CD4-positive, CD25-positive, alpha-beta regulatory T cell (primary cell): ENCODE measurements at places on chromosomes 3 and 15. TPM values are rescaled to one million over a fixed set of nuclear protein-coding genes. Genes with fewer than 3 reads are reported as not detected.

The SLC2A2 gene
- total RNA-seq = not detected

The NCBP2 gene
- 46.0 TPM for total RNA-seq

The SEMA6D gene
- total RNA-seq = not detected

The RETNLB gene
- not detected for total RNA-seq

The TIMMDC1 gene
- total RNA-seq = 42.1 TPM

The LRRC15 gene
- total RNA-seq = not detected

DNA sequence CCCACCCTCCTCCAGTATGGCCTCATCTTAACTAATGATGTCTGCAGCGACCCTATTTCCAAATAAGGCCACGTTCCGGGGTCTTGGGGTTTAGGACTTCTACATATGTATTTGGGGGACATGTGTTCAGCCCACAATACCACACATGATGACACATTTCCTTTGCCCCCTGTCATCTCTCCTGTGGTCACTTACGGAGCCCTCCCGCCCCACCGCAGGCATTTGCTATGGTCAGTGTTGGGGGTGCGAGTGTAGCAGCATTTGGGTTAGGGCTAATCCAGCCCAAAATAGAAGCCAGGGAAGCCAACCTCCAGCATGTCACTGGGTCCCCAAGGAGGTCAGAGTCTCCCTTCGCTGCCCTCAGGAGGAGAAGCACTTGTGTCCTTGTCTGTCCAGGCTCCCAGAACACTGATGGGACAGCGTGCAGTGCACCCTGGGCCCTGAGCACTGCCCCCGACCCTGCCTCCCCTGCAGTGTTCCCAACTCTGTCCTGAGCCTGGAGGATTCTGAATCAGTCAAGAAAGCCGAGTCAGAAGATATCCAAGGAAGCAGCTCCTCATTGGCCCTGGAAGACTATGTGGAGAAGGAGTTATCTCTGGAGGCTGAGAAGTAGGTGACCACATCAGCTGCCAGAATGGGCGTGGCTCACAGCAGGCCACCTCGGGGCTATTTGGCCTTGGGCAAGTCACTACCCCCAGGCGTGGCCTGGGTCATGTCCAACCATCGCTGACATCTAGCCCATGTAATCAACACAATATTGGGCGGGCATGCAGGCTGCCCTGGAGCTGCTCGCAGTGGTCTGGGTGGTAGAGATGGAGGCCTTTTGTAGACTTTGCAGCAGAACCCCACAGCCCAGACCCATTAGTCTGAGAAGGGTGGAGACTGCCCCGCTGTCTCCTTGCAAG lies 46.9 kb upstream of the FGD5 start:
- H3K27me3 ChIP-seq = no peaks in the 10 kb centered on the region
- no peak overlapping the region for H3K27ac ChIP-seq
- H3K36me3 ChIP-seq = no peaks in the 10 kb centered on the region
- no peak for DNase-seq
- H3K4me1 ChIP-seq = no peaks in the 10 kb centered on the region

GRCh38 chr3:12578742-12579141 lies 21.9 kb downstream of the MKRN2 start:
- no peaks in the 10 kb centered on the region for H3K4me1 ChIP-seq
- no peak overlapping the region for H3K27ac ChIP-seq
- DNase-seq = peak; percentile 11

- H3K4me1 ChIP-seq = no peaks in the 10 kb centered on the region
- peaks cover 5% of the 10 kb centered on the region for H3K27me3 ChIP-seq
- H3K27ac ChIP-seq = no peak overlapping the region
- H3K36me3 ChIP-seq = no peaks in the 10 kb centered on the region
Observed at GRCh38 chr3:14806641-14807263, 12.0 kb upstream of the FGD5 start.

- no peak overlapping the region for H3K27ac ChIP-seq
- no peak overlapping the region for H3K4me3 ChIP-seq
- no peak for DNase-seq
- H3K4me1 ChIP-seq = peaks cover 17% of the 10 kb centered on the region
Observed at GRCh38 chr3:183182732-183183610, 20.4 kb upstream of the LAMP3 start.

GRCh38 chr3:180284331-180285110 lies 247.8 kb upstream of the PEX5L start:
- no peak for DNase-seq
- H3K27ac ChIP-seq = no peak overlapping the region
- no peaks in the 10 kb centered on the region for H3K36me3 ChIP-seq
- no peaks in the 10 kb centered on the region for H3K27me3 ChIP-seq
- H3K4me3 ChIP-seq = no peak overlapping the region

DNA sequence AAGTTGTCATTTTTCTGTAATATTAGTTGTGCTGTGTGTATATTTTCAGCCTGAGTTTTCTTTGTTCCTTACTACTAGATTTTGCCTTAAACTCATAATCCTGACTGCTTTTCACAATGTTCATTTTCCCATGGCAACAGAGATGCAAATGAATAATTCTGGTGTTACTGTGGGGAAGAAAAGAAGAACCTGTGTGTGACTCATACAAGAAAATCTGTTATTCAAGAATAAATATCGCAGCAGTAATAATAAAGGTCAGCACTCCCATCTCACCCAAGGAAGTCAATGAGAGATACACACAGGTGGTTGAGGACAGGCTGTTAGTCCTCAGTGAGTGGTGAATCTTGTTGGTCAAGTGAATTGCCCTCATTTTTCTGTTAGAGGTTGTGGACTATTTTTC lies 656.6 kb upstream of the NAALADL2 start:
- no peak overlapping the region for H3K27ac ChIP-seq
- H3K4me1 ChIP-seq = no peaks in the 10 kb centered on the region
- no peaks in the 10 kb centered on the region for H3K36me3 ChIP-seq
- no peaks in the 10 kb centered on the region for H3K27me3 ChIP-seq

- H3K4me1 ChIP-seq = no peaks in the 10 kb centered on the region
- H3K36me3 ChIP-seq = no peaks in the 10 kb centered on the region
- no peak overlapping the region for H3K27ac ChIP-seq
- no peak for DNase-seq
Observed at GRCh38 chr15:40918146-40918798, 10.9 kb upstream of the DLL4 start.

DNA sequence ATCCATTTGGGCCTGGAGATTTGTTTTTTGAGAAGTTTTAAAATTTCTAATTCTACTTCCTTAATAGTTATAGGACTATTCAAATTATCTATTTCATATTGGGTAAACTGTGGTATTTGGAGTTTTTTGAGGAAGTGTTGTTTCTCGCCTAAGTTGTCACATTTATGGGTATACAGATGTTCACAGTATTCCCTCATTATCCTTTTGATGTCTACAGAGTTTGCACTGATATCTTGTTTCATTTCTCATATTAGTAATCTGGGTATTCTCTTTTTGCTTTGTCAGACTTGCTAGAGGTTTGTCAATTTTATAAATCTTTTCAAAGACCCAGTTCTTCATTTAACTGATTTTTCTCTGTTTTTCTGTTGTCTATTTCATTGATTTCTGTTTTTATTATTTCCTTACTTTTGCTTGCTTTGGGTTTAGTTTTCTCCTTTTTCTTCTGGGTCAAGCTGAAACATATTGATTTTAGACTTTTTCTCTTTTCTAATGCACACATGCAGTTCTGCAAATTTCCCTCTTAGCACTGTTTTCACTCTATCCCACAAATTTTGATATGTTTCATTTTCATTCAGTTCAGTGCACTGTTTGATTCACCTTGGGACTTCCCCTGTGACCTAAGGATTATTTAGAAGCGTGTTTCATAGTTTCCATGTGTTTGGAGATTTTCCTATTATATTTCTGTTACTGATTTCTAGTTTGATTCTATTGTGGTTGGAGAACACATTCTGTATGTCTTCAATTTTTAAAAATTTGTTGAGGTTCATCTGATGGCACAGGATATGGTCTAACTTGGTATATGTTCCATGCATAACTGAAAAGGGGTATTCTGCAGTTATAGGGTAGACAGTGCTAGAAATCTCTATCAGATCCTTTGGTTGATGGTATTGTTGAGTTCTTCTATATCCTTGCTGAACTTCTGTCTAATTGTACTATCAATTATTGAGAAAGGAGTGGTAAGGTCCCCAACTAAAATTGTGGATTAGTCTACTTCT lies 79.6 kb downstream of the SUMF1 start:
- no peak overlapping the region for H3K27ac ChIP-seq
- DNase-seq = no peak
- H3K27me3 ChIP-seq = no peaks in the 10 kb centered on the region
- H3K36me3 ChIP-seq = peaks cover 4% of the 10 kb centered on the region
- H3K4me1 ChIP-seq = no peaks in the 10 kb centered on the region

DNA sequence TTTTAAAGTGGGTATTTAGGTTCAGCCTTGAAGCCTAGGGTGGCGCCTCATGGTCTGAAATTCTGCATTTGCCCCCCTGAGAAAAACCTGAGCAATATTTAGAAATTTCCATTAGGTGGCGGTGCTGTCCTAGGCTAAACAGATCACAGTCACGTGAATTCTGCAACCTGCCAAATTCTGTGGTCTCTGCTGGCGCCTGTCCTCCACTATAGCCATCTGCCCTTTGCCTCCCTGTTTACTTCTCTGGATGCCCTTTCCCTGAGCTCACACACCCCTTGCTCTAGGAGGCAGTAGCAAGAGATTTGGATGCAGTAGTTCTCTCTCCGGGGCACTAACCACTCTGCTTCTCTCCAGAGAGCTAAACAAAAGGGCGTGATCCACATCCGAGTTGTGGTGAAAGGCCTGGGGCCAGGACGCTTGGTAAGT lies 9.1 kb downstream of the MRPS11 start:
- no peak overlapping the region for H3K27ac ChIP-seq
- no peak overlapping the region for H3K4me3 ChIP-seq
- H3K36me3 ChIP-seq = peaks cover 43% of the 10 kb centered on the region
- no peaks in the 10 kb centered on the region for H3K27me3 ChIP-seq
- H3K4me1 ChIP-seq = no peaks in the 10 kb centered on the region

DNA sequence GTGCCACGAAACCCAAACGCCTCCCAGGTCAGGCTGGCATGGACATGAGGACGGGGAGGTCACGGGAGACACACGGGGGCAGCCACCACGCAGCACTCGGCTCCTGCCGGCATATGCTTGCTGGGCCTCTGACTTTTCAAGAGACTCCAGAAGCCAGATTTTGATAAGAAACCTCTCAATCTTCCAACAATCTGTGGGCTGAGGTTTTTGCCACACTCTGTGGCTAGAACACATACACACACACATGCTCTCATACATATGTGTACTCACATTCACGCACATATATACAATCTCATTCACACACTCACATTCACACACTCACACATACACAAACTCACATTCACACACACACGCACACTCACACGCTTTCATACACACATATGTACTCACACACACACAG lies 86.7 kb upstream of the LINGO1 start:
- no peaks in the 10 kb centered on the region for H3K4me1 ChIP-seq
- no peak for DNase-seq
- no peaks in the 10 kb centered on the region for H3K27me3 ChIP-seq
- no peaks in the 10 kb centered on the region for H3K36me3 ChIP-seq

DNA sequence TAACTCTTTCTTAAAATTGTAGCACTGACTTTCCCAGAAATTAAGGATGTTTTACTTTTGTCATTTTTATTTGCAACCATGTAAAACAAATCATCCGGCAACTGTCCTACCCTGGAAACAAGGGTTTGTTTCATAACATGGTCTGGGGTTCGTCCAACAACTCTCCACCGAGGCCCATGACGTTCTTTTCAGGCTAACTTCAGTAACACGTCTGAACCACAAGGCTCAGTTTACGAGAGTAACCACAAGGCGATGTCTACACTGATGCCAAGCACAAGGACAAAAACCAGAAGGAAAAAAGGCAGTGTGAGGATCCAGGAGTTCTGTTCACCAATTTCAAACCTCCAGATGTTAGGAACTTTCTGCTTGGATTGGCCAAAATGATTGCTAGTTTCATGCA lies 546.1 kb downstream of the NTRK3 start:
- no peaks in the 10 kb centered on the region for H3K36me3 ChIP-seq
- H3K27ac ChIP-seq = no peak overlapping the region
- no peaks in the 10 kb centered on the region for H3K4me1 ChIP-seq

DNA sequence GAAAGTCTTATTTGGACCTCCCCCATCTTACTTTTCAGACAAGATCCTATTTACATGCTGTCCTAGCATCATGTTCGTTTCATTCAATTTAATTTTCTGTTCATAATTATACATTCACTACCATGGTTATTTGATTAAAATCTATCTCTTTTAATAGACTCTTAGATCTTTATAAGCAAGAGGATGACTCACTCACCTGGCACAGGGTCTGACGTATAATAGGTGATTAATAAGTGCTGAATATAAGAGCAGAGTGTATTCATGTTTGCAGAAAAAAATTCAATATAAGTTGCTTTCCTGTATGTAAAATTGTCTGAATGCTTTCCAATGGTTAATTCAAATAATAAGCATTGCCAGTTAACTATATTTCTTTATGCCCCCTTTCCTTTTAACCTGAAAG lies 165.5 kb upstream of the CBLB start:
- H3K4me3 ChIP-seq = no peak overlapping the region
- no peaks in the 10 kb centered on the region for H3K4me1 ChIP-seq
- no peaks in the 10 kb centered on the region for H3K36me3 ChIP-seq
- no peaks in the 10 kb centered on the region for H3K27me3 ChIP-seq

GRCh38 chr15:88482263-88482662 lies 14.8 kb downstream of the MRPS11 start:
- no peaks in the 10 kb centered on the region for H3K27me3 ChIP-seq
- no peak overlapping the region for H3K27ac ChIP-seq
- H3K4me3 ChIP-seq = no peak overlapping the region
- H3K36me3 ChIP-seq = peaks cover 9% of the 10 kb centered on the region
- DNase-seq = peak; percentile 7

GRCh38 chr3:107928084-107928445 lies 162.8 kb downstream of the CD47 start:
- DNase-seq = peak; percentile 4
- no peaks in the 10 kb centered on the region for H3K36me3 ChIP-seq
- peak overlapping the region; percentile 70 for H3K4me3 ChIP-seq
- H3K27ac ChIP-seq = no peak overlapping the region
- peaks cover 12% of the 10 kb centered on the region for H3K4me1 ChIP-seq
- peaks cover 16% of the 10 kb centered on the region for H3K27me3 ChIP-seq
